ENCODE measurements at places on chromosomes 1 and 21.

GRCh38 chr1:22096463-22096862, 44.0 kb downstream of the CDC42 start:
- DNase-seq: no peak

- DNase-seq: no peak
Observed at GRCh38 chr1:32538887-32539583, at the start of gene ZBTB8A. Gene ZBTB8A (plus strand): TSS chr1:32539427. CDS start chr1:32592932, 53,505 bp downstream.

GRCh38 chr1:51592711-51593110, 24.2 kb upstream of the OSBPL9 start:
- no peak for DNase-seq

DNA sequence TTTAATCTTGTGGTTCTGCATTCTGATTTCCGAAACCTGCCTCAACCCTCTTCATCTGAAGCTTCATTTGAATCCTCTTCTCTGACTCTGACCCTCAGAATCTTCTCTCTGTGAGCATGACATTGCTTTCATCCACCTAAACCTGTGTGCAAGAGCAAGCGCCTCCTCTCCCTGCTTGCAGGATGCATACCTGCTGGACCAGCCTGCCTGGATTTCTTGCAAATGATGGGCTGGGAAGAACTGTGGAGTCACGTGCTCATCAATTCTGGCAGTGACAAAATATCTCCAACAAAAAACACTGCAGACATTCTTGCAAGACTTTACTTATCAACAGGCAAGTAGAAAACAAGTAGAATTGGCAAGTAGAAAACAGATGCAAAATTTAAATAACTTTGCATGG, 20.8 kb upstream of the SLC35F3 start:
- no peak for DNase-seq

Measured in activated CD4-positive, alpha-beta T cell treated with anti-CD3 and anti-CD28 coated beads for 24 hours (primary cell).